Fibroblast of skin of back (primary cell): ENCODE measurements at places on chromosomes 12 and 14.

DNA sequence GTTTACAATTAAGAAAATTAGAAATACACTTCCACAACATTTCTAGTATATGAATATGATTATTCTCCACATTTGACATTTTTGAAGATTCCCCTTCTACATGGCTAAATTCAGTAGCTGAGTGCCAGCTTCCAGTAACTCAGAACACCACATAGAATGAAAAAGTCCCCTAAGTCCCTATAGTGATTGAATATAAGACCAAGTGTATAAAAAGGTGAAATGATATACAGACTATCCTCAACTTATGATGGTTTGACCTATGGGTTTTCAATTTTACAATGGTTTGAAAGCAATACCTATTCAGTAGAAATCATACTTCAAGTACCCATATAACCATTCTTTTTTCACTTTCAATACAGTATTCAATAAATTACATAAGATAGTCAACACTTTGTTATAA lies 15.8 kb downstream of the ATL1 start:
- DNase-seq: no peak

DNA sequence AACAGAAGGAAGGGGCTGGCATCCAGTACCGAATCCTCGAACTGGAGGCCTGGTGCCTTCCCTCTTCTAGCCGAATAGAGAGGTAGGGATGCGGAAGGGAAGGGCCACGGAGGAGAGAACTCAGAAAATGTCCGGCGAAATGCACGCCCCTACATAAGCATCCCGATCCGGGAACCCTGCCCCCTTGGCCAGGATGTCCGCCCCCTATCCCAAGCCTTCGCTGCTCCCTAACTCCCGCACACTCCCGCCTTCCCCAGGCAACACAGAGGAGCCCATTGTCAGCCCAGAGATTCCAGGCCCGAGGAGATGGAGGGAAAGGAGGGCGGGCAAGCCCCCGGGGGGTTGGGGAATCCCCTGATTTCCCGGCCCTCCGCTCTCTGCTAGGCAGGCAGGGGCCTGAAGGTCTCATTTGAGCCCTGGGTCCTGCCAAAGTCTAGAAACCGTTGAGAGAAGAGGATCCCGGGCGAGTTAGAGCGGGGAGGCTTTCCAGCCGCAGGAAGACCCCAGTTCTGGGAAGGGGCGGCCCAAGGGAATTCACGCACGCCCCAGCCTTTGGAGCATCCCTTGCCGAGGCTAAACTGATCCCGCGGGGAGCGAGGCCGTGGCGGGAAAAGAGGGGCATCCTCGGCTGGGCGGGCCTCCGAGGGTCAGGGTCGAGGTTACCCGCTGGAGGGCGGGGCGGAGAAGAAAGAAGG lies 569 bp upstream of the ARHGEF40 start:
- DNase-seq: peak; percentile 43

- no peak for DNase-seq
Observed at GRCh38 chr12:94725375-94726168, 75.2 kb upstream of the TMCC3 start.

- DNase-seq: no peak
Observed at GRCh38 chr14:100586403-100587085, 673 bp downstream of the BEGAIN start.

DNA sequence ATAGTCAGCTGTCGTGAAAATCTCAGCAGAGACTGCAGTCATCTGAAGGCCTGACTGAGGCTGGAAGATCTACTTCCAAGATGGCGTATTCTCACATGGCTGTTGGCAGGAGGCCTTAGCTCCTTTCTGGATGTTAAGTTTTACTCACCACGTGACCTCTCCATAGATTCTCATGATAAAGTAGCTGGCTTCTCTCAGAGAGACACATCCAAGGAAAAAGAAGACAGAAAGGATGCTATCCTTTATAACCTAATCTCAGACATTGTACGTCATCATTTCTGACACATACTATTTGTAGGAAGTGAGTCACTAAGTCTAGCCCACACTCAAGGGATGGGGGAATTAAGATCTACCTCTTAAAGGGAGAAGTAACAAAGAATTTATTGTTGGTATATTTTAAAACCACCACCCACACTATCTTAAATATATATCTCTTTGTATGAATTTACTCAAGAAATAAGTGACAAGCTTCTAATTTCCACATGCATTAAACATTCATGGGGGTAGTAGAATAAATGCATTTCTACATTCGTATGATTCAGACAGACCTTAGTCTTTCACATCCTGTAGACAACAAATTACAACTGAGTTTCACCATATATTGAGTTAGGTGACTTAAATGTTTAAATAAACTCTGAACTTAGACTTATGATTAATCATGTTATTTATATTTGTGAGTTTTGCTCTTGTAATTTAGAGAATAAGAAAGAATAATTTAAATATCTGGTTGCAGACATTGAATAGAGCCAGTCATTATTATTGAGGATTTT lies 411.0 kb downstream of the LRIG3 start:
- DNase-seq: peak; percentile 83

DNA sequence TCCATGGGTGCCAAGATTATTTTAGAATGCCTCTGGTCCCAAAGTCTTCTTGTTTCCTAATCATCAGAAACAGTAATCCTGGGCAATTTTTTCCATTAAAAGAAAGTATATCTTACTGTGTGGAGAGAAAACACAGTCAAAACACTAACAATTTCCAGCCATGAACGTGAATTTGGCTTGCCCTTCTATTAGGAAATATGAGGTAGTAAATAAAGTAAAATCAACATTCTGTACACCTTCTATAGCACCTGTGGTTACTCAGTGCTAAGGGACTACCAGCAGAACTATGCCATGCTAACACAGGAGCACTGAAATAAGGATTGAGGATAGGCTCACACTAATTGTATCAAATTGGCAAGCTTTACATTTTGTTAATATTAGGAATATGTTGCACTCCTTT lies 60.1 kb downstream of the NTN4 start:
- no peak for DNase-seq

DNA sequence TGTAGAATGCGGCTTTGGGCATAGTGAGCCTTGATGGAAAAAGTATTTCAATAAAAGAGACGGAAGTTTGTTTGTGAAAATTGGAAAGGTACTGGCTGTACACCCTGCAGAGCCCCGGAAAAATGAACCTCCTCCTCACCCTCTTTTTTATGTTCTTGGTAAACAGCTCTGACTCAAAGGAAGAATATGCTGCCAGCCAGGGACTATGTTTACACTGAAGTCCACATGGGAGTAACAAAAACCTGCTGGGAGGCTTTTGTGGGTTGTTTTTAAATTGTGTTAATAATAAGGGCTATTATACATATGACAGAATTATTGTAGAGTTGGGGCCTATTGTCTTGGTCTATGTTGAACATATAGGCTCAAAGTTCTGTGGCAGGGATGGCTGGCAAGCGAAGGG lies 70.7 kb downstream of the TTC8 start:
- peak; percentile 29 for DNase-seq
